Fibroblast of gingiva (primary cell): ENCODE measurements at places on chromosomes 7 and 10.
A peak's percentile ranks its signal among the peaks of the same experiment; 100 is the strongest.

GRCh38 chr10:130959752-130960195 lies 351.7 kb downstream of the TCERG1L start:
- no peak for DNase-seq

- no peak for DNase-seq
Measured at GRCh38 chr10:131700032-131700431, 200.8 kb upstream of the PPP2R2D start.

DNA sequence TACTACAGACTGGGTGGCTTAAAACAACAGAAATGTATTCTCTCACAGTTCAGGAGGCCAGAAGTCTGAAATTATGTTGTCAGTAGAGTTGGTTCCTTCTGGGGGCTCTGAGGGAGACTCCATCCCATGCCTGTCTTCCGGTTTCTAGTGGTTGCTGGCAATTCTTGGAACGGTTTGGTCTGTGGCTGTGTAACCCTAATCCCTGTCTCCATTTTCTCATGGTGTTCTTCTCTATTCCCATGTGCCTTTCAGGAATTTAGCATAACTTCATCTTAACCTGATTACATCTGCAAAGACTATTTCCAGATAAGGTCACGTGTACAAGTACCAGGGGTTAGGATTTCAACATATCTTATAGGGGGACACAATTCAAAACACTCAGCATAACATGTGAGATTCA lies 73.2 kb downstream of the FAM241B start:
- DNase-seq = peak; percentile 21

GRCh38 chr10:103806395-103807187 lies 48.8 kb downstream of the SH3PXD2A start:
- DNase-seq = no peak

GRCh38 chr7:137020351-137020750 lies 151.9 kb downstream of the CHRM2 start:
- peak; percentile 30 for DNase-seq

GRCh38 chr7:103988468-103989199 lies 824 bp downstream of the RELN start:
- DNase-seq = no peak

DNA sequence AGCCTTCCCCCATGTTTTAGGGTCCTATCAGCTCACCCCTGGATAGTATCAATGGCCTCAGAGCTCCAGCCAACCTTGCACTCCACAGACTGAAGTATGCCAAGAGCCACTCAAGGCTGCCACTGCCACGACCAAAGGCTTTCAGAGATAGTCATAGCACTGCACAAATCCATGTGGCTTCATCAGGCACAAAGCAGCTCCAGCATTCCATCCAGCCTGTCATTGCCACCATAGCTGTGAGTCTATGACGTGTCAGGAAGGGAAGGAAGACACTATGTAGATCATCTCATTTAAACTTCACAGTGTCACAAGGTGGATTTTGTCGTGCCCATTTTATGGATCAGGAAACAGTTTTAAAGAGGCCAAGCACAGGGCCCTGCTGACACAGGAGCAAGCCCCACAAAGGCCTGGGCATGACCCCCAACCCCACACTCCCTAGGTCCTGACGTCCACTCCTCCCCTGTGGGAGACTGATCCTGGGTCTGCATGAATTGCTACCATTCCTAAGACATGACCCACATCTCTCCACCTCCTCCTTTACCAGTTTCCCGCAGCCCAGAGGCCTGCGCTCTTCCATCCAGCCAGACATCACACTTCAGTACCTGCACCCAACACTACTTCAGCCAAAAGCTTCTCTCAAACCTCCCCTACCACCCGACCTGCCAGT lies 119.4 kb downstream of the DIP2C start:
- no peak for DNase-seq

DNA sequence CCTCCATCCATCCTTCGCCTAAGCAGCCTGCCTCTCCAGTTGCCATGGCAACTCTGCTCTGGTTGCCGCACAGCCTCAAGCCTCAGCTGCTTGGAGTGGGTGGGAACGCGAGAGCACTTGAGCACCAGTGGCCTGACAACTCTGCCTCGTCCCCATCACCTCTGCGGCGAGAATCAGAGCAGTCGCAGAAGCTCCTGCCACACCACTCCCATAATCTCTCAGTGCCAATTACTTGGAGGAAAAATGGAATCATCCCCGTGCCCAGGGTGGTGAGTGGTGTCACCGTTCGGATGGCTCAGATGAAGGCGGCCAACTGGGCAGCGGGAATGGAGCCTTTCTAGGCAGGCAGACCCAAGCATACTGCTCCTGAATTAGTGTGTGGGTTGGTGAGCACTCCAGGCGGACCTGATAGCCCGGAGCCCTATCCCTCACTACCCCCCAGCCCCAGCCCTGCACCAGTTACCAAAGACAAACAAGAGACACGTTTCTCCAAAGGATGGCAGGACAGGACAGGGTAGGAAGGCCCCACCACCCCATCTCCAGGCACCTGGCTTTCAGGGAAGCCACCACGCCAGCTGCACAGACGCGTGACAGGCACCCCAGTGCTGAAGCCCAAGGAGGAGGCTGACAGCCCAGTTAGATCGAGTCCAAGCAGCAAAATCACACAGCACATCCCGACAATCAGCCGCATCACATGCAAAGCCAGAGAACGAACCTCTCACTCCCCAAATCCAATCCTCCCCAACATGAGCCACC lies 335.4 kb downstream of the PTPRN2 start:
- DNase-seq = no peak

DNA sequence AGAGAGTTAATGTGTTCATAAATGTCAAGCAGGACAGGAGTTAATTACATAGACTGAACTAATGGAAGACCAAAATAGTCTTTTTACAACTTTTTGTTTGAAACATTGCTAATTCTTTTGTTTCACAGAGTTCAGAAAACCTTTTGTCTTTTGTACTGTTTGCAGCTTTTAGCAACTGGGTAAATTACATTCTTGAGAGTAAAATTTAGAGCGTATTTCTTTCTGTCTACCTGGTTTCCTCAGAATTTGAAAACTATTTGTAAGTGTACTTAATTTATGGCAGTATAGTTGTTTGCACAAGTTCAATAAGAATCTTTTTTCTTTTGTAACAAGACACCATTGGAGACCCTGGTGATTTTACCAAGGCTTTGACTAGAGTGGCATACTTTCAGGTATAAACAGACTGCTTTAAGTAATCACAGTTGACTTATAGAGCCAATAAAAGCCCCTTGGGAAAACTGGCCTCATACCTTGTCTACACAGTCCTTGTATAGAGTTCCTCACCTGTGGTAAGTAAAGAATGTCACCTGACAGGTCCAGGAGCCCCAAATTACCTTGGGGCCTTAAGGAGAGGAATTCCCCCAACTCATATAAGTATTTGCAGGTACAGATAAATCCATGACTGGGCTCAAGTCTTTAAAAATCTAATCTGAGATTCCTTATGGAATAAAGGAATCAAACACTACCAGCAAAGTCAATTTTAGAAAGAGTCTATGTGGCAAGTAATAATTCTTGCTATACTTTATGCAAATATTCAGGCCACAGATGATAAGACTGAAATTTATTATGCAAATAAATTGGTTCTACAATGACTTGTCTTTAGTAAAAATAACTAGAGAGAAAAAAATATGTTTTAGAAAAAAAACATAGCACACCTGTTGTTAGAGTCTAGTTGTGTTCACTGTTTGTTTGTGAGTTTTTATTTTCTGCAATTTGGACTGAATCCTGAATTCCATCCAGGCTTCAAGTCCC lies 23.6 kb upstream of the CREB3L2 start:
- DNase-seq = no peak

- no peak for DNase-seq
Measured at GRCh38 chr7:157238087-157238486, 98.7 kb upstream of the DNAJB6 start.

- no peak for DNase-seq
Measured at GRCh38 chr7:18420108-18420507, 75.4 kb upstream of the HDAC9 start.

DNA sequence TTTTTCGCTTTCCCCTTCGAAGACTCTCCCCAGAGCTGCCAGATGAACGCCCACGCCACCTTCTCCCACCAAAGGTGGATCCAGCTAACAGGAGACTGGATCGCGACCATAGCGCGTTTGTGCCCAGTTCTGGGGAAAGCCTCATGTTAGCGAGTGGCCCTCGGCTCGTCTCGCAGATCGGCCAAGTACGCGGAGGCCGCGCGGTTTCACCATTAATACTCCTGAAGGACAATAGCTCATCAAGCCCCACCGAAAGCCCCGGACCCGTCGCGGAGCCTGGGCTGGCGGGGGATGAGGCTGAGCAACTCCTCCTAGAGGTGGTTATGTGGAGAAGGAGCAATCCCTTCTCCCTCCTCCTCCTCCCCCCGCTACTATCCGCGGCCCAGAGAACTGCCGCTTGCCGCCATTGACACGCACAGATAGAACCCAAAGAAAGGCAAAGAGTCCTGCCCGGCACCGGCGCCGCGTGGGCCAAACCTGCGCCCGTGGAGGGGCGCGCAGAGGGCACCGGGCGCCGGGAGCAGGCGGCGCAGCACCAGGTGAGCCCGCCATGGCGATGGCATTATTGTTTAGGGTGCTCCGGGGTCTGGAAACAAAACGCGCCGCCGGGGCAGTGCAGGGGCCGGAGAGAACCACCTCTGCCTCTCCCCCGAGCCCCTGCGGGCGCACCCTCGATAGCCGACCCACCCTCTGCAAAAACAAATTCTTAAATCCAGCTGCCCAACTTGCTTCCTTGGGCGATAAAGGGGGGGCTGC lies at the start of gene MACROH2A2:
Gene MACROH2A2 (plus strand): TSS at position 385 of the 756 bp plus-strand sequence. CDS start 22,813 bp downstream, outside the sequence.
- peak; percentile 71 for DNase-seq

DNA sequence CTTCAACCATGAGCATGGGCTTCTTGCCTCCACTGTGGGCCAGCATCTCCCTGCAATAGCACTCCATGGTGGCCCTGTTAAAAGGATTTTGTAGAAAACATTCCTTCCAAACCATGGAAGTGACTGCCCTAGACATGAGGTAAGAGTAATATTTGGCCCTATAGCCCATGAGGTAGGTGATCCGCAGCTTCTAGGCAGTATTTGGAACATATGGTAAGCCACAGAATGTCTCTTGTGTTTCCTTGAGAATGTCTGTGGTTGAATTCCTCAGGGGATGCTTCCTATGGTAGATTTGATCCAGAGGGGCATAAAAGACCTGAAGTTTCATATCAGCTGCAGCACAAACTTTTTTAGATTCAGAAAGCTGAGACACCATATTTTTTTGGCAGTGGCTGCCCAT lies 54.9 kb downstream of the TMEM168 start:
- DNase-seq = no peak

- DNase-seq = no peak
Measured at GRCh38 chr10:6881987-6882386, 301.9 kb upstream of the PRKCQ start.

DNA sequence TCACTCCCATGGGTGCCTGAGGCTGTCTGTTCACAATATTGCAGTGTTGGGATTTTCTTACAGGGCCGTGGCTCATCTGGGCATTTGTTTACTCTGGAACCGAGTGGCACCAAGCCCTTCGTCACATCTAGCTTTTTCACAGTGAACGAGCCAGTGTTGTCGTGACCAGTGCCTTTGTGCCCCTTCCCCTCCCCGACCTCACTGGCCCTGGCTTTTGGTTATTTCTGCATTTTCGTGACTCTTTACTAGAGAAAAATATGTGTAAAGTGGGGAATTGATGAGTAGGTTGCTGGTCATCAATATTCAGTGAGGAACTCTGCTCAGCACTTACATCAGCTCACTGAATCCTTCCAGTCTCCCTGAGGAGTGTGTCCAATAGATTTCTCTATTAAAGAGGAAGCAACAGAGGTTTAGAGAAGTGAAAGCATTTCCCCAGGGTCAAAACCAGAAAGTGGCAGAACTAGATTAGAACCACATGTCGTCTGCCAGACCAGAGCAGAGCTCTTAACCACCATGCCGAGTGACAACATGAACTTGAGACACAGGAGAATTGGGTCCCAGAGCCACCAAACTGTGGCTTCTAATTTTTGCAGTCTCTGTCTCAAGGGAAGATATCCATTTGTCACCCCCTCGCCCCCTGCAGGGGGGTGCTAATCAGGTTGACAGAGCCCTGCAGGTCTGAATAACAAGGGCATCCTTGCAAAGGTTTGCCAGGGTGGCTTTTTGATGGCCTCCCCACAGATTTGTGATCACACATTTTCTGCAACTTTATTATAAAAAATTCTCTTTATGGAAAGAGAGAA lies 125.3 kb downstream of the CHN2 start:
- DNase-seq = no peak

- DNase-seq = no peak
Measured at GRCh38 chr10:1802413-1802812, 65.1 kb upstream of the ADARB2 start.

DNA sequence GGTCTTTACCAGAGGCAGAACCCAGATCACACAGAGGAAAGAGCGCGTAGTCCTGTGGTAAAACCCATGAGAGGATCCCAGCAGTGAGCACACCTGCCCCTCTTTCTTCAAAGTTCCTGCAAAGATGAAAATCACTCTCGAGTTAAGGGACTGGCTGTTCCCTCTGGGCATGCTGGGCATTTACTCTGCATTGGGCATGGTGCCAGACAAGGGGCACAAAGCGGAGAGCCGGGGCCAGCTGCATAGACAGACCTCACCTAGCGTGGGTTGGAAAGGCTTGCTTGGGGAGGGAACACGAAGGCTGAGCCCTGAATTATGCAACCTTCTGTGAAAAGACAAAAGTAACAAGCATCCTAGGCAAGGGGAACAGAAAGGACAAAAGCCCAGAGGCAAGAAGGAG lies 120.0 kb upstream of the TCERG1L start:
- no peak for DNase-seq
